ENCODE measurements at places on chromosomes 1 and 21.

DNA sequence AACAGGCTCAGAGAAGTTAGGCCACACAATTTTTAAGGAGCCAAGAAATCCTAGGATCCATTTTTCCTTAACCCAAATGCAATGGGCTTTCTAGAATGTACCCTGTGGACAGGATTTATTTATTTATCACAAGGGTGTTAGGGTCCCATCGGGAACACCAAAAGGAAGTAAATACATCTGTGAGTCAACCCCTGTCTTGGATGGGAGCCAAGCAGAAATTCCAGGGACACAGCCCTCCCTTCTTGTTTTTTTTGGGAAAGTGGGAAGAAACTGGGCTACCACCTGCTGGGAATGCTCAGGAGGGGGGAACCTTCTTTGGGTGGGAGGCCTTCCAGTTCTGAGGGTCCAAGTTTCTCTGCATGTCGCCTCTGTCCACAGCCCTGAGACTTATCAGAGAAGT is 1.3 kb downstream of the CRNN start:
- DNase-seq, result no peak

GRCh38 chr1:78141531-78142231 is 95.9 kb downstream of the GIPC2 start:
- no peak for DNase-seq

DNA sequence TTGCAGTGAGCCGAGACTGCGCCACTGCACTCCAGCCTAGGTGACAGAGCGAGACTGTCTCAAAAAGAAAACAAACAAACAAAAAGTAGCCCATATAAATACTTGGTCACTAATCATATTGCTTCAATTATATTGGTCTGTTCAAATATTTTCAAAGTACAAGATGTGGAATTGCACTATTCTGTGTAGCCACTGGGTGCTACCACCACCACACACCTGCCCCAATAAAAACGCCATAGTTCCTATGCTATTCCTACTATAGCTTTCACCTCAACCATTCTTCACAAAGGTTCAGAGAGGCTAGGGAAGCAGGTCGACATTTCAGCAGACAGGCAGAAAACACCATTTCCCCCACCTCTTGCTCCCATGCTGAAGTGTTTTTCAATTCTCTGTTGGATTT is 16.7 kb downstream of the NDC1 start:
- DNase-seq, result no peak

DNA sequence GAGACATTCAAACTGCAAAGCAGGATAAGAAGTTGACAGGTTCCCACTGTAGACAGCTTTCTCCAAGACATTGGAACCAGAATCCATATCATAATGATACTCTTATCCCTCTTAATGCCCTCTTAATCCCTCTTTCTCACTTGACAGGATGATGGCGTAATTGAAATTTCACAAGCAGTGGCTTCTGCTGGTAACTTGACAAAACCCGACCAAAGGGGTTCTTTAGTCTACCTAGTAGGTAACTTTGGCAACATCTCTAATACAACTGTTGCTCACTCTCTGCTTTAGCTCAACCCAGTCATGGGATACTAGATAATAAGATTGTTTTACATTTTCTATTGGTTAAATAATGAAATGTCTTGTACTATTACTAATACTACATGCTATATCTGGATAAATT is 34.7 kb downstream of the S100A10 start:
- no peak for DNase-seq

GRCh38 chr1:211577277-211577818 is 1.6 kb downstream of the SLC30A1 start:
- DNase-seq, result no peak

DNA sequence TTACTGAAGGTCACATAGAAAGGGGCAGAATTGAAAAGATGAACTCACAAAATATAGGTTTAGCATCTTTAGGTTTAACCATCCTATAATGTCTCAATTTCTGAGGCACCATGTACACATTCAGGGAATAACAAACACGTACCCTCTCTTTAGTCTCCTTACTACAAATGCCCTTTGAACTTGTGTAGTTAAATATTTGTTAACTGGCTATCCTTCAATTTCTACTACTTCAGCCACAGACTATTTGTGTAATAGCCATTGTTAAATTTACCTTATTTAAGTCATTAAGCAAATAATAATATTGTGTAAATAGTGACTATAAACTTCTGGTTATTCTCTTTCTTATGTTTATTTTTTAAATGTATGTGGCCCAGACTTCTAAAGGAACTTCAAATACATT is 600.5 kb downstream of the KCNT2 start:
- DNase-seq, result no peak

DNA sequence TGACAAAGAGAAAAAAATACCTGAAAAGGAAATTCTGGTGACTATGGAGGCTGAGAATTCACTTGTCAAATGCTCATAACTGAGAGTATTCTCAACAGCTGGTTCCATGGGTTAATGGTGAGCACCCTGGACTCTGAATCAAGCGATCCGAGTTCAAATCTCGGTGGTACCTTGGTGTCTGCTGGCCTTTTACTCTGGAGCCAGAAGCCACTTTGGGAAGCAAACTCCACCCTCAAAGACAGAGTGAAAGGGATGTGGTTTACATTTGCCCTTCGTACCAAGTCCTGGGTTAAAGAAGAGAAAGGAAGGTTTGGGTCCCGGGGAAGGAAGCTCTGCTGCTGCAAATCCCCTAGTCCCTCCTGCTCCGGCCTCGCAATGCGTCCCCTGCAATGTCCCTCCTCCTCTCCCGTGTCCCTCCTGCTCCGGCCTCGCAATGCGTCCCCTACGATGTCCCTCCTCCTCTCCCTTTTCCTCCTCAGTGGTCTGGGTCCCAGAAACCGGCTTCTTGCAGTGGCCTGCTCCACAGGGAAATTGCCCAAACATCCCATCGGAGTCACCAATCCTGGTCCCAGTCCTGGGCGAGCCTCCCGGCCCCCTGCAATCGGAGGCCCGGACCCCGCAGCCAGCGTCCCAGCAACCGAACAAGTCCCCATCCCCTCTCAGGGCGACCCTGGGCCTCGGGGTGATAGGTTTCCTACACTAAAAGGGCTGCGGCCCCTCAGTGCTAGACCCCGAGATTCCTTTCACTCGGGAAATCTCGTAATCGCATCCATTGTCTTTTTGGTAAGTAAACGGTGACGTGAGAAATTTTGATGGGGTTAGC is 129.4 kb downstream of the PPIAL4G start:
- no peak for DNase-seq

- no peak for DNase-seq
Observed at GRCh38 chr1:164780111-164780812, 221.3 kb downstream of the PBX1 start.

- DNase-seq, result no peak
Observed at GRCh38 chr1:31551208-31551607, 25.1 kb upstream of the TINAGL1 start.

- no peak for DNase-seq
Observed at GRCh38 chr1:91924146-91924545, 25.1 kb upstream of the BRDT start.

- no peak for DNase-seq
Observed at GRCh38 chr1:19179597-19180264, 30.3 kb downstream of the UBR4 start.

DNA sequence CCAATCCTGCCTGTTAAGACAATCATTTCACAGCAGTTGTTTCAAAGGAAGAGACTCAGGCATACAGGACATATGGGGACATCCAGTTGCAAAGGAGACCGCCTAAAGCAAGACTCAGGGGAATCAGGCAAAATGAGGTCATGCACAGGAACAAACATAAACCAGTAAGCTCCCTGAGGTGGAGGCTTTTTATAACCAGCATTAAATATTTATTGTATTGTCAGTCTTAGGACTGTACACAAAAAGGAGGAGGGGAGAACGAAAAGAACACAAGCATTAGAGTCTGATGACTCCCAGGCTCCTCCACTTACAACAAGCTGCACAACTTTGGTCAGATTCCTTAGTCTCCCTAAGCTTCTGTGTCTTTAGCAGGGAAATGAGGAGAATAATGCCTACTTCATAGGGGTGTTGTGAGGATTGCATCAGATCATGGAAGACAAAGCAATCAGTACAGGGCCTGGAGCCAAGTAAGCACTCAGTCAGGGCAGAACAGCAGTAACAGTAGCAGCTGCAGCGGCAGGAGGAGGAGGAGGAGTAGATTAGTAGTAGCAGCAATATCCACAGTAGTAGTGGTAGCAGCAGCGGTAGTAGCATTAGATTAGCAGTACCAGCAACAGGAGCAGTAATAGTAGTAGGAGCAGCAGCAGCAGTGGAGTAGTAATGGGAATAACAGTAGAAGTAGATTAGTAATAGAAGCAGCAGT is 54.2 kb upstream of the SPATA6 start:
- DNase-seq, result no peak

- DNase-seq, result no peak
Observed at GRCh38 chr1:165773324-165773965, 4.8 kb upstream of the TMCO1 start.

- DNase-seq, result no peak
Observed at GRCh38 chr21:38714039-38714817, 91.5 kb upstream of the ETS2 start.

GRCh38 chr1:179810367-179810715 is 67.2 kb downstream of the FAM163A start:
- DNase-seq, result no peak

- no peak for DNase-seq
Observed at GRCh38 chr1:184825571-184825970, 70.9 kb upstream of the EDEM3 start.

DNA sequence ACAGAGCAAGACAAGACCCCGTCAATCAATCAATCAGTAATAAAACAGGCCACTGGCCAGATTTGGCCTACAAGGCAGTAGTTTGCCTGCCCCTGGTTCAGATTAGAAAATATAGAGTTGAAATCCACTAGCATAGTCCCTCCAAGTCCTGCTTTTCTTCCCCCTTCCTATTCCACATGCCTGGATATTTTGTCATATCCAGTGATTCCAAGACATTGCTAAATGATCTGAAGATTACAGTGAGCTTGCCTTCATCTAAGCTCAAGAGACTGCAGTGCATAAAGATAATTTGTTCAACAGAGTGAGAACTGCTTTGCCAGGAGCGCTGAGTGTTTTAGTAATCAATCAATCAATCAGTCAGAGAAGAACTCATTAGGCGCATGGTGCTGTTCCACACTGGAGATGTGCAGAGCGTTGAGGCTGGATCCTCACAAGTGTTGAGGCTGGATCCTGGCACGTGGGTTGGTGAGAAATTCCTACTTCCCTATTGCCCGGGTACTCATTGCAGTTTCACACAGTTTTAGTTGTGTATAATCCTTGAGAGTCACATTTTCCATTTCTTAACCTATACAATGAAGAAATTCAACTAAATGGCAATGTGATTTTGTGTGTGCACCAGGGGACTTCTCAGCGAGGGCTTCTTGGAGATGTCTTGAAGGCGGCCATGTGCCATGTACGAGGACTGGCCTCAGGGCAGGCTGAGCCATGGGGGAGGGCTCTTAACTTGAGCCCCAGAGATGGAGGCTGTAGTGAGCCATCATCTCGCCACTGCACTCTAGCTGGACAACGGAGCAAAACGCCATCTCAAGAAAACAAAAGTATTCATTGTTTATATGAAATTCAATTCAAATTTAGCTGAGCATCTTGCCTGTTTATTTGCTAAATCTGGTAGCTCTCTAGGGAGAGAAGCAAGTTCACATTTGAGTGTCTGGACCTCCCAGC is 76.3 kb downstream of the TOMM20 start:
- DNase-seq, result no peak

GRCh38 chr21:45154511-45155508 is 80.4 kb downstream of the ADARB1 start:
- DNase-seq, result no peak

GRCh38 chr1:147072482-147073432 is 99.5 kb downstream of the PRKAB2 start:
- DNase-seq, result no peak

DNA sequence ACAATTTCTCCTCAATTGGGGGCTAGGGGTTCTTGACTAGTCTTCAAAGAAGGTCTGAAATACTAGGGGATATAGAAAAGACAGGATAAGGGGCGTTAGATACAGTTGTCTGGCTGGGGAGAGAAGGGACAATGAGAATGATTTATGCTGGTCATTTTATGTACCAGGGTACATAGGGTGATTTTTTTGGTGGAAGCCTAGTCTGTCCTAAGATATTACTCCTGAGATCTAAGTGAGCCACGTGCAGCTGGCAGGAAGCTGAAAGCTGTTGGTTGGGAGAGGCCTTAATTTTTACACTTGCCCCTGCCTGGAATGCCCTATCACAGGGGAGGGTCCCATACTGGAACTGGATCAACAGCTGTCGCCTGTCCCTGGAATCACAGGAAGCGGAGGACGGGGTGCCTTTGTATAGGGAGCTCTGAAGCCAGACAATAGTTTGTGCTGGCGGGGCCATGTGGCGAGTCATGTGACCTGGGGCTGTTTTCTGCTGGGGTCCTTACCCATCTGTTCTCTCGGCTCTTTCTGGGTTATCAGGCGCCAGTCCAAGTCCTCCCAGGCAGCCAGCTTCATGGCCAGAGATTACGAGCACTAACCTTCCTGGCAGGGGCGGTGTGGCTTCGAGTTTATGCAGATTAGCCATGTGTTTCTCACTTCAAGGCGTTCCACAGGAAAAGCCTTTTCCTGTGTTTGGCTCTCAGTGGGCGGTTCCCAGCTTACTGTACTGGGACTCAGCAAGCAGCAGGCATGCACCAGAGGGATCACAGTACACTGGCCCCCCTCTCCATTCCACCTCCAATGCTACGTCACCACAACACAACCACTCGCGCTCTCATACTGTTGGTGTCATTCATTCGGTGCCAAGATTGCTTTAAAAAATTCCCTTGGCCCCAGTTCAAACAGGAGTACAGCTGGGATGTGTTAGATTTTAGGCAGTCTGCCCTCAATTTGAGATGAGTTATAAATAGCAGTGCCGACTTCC is 27.5 kb downstream of the ARID1A start:
- DNase-seq, result peak; percentile 13

DNA sequence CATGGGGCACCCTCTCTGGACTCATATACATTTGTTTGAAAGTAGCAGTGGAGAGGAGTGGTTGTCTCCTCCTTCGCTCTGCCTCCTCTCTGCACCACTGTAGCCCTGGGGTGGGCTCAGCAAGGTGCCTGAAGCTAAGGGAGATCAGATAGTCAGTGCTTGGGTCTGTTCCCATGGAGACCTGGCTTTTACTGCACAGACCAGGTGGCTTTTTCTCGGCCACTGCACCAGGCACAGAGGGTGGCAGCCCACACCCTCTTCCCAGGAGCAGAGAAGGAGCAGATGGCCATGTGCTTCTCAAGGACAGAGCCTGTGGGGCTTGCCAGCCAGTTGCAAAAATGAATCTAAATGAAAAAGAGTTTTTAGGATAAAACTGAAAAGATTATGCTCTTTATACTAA is 123.4 kb upstream of the KCNK1 start:
- no peak for DNase-seq
